Stimulated activated CD4-positive, alpha-beta T cell treated with anti-CD3 and anti-CD28 coated beads, Interleukin-1b, Interleukin-23, amount 100 ng/mL, for 1 hour (primary cell): ENCODE measurements at places on chromosomes 3 and 15.

GRCh38 chr3:140270329-140270728 lies 335.3 kb downstream of the CLSTN2 start:
- no peak for DNase-seq

- no peak for DNase-seq
Measured at GRCh38 chr3:23748398-23749110, 57.2 kb upstream of the UBE2E1 start.

GRCh38 chr3:28076246-28076645 lies 165.2 kb upstream of the CMC1 start:
- no peak for DNase-seq

DNA sequence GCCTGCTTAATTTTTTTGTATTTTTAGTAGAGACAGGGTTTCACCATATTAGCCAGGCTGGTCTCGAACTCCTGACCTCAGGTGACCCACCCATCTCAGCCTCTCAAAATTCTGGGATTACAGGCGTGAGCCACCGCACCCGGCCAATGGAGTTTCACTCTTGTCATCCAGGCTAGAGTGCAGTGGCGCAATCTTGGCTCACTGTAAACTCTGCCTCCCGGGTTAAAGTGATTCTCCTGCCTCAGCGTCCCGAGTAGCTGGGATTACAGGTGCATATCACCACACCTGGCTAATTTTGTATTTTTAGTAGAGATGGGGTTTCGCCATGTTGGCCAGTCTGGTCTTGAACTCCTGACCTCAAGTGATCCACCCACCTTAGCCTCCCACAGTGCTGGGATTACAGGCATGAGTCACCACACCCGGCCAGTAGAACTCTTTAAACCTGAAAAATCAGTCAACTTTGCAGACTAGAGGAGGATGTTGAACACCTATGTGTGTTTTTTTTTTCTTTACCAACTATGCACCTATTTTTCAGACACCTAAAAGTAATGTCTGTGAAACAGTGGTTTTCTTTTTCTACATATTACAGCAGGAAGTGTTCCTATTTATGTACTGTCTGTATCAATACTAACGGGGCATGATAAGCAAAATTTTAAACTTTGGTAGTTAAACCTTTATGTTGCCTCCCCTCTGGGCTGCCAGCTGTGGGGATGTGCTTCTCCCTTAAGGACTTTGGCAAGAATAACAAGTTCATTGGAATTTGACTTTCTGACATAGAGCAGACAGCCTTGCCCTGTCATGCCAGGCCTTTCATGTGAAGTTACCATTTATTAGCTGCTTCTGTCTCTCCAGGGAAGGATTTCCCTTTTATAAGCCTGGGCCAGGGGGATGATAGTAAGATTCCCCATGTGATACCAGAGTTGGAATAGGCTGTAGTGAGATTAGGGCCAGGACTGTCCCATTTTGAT lies 8.1 kb downstream of the ARIH2 start:
- DNase-seq: no peak

GRCh38 chr15:68334661-68335124 lies 57.1 kb downstream of the FEM1B start:
- DNase-seq: no peak

DNA sequence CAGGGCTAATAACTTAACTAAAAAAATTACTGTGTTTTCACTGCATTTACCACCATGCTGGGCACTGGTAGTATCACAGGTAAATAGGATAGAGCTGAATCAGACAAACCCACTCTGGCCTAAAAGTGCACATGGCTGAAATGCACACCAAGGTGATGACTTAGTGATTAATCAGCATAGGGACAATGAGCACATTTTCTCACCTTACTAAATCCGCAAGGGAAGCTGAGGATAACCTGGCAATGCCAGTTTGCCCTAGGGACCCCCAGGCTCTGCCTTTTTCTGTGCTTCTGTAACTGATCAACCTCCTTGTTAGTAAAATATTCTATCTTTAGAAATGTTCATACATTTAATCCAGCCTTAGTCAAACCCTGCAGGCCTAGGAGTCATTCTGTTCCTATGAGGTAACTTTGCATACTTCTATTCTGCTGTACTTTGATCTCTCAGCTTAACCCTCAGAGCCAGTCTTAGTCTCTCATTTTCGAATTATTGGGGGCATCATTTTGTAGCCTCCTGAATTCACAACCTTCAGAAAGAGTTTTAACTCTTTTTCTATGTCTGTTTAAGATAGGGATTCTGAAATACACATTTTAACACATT lies 562.9 kb upstream of the KCNMB2 start:
- no peak for DNase-seq

DNA sequence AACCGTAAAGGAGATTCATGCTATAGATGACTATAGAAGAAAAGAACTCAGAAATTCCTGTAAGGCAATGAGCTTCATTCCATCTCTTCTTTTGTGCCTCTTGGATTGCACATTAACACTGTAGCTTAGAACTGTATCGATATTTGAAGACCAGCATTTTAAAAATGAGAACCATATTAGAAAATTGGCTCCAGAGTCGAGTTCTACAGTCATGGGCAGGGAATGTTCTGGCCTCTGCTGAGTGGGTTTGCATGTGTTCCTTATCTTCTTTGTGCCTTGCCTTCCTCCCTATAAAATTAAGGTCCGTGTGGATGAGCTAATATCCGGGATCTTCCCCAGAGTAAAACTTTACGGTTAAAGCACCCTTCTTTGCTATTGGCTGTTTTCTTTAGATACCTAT lies 77.4 kb upstream of the PLCL2 start:
- no peak for DNase-seq

GRCh38 chr3:25468866-25469319 lies 40.8 kb downstream of the RARB start:
- no peak for DNase-seq

- DNase-seq: no peak
Measured at GRCh38 chr15:32730677-32731654, 13.2 kb downstream of the GREM1 start.

GRCh38 chr15:83210619-83211018 lies 3.0 kb upstream of the HDGFL3 start:
- no peak for DNase-seq

DNA sequence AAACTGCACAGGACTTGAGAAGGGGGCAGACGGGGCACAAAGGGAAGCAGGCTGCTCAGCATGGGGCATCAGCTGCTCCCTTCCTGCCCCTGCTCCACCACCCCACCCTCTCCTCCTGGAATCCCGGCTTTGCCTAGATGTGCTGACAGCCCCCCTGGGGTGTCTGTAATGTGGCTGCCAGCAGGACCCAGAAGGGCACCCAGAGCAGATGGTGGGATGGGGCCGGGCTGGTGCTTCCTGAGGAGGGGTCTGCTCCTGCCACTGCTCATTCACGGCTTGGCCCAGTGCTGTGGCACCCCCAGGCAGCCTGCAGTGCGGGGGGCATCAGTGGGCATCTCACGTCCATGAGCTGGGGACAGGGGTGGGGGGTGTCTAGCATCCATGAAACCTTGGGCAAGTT lies 10.2 kb downstream of the H1-8 start:
- DNase-seq: no peak

GRCh38 chr3:189999718-190000117 lies 121.0 kb downstream of the P3H2 start:
- no peak for DNase-seq

DNA sequence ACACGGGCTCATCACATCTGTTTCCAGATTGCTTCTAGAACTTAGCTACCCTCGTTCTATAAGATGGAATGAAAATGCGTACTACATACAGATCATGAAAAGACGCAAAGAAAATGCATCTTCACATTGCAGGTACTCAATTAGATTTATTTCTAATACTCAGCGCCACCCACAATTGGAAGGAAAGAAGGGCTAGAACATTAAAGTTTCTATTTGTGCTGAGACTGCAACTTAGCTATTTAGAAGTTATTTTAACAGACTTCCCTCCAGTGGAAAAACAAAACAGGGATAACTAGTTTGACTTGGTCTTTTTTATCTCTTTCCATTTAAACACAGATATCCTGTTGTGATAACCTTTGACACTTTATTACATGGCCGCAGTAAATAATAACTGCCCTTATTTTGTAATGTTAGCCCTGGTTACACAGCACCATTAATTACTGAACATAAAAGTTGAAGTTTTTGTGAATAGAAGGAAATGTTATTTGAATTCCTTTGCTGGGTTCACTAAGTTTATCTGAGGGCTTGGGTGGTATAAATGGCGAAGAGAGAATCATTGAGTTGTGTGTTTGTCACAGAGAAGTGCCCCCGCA lies 86.9 kb upstream of the SLC25A26 start:
- DNase-seq: no peak

GRCh38 chr15:87667643-87668042 lies 588.9 kb downstream of the NTRK3 start:
- no peak for DNase-seq

GRCh38 chr3:25547943-25548674 lies 116.6 kb downstream of the TOP2B start:
- no peak for DNase-seq

DNA sequence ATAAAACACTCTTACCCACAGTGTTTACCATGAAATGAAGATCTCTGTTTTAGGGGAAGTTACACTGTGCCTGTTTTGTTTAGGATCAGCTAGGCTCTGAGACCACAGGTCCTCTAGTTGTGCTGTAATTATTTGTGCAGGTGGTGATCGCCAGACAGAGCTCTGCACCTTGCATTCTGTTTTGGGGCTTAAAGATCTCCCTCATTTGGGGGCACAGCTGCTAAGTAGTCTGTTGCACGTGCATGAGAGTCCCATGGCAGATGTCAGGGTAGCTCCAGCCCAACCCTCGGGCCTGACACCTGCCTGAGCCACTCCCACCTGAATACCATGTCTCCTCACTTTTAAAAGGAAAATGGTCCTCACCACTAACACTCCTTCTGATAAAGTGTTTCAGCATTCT lies 12.4 kb downstream of the C3orf20 start:
- no peak for DNase-seq

GRCh38 chr15:57502116-57502515 lies 89.6 kb upstream of the MYZAP start:
- DNase-seq: no peak

- no peak for DNase-seq
Measured at GRCh38 chr3:133967992-133968892, 61.5 kb downstream of the SLCO2A1 start.

DNA sequence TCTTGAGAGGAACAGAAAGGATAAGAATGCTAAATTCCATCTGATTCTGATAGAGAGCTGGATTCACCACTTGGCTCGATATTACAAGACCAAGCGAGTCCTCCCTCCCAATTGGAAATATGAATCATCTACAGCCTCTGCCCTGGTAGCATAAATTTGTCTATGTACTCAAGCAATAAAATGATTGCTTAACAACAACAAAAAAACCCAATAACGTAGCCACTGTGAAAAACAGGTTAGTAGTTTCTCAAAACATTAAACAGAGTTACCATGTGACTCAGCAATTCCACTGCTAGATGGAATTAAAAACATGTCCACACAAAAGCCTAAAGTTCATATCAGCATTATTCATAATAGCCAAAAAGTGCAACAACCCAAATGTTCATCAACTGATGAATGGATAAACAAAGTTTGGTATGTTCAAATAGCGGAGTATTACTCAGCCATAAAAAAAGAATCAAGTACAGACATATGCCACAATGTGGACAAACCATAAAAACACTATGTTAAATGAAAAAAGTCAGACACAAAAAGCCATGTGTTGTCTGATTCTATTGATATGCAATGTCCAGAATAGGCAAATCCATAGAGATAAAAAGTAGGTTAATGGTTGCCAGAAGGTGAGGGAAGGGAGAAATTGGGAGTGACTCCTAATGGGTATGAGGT lies 16.8 kb downstream of the BCL2L10 start:
- DNase-seq: no peak
